ENCODE measurements at places on chromosomes 1 and 21.

- DNase-seq = no peak
These were observed 11.4 kb downstream of the LGALS8 start for GRCh38 chr1:236535190-236535589.

GRCh38 chr1:219031809-219032208, 141.9 kb upstream of the LYPLAL1 start:
- DNase-seq = no peak

DNA sequence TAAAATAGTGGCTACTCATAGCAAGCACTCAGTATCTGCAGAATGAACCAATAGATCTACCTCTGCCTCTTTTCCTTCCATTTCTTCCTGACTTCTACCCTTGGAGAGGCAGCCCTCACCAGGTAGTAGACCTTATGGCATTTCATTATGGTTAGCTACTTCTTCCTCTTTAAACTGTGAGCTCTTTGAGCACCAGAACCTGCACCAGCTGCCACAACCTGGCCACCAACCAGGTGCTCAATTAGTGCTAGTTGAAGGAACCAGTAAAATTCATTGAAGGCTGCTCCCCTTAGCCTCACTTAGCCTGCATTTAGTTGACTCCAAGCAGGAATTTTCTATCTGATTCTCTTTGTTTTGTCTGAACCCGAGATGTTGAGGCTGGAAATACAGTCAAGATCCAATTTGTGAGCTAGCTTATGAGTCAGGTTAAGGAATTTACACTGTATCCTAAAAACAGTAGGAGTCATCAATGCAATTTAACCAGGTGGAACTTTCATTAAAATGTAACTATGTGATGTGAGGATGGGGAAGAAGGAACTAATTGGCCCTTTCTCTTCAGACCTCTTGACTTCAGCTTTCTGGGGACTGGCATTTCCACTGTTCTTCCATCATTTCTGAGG, 81.5 kb upstream of the UBE2U start:
- DNase-seq = no peak

DNA sequence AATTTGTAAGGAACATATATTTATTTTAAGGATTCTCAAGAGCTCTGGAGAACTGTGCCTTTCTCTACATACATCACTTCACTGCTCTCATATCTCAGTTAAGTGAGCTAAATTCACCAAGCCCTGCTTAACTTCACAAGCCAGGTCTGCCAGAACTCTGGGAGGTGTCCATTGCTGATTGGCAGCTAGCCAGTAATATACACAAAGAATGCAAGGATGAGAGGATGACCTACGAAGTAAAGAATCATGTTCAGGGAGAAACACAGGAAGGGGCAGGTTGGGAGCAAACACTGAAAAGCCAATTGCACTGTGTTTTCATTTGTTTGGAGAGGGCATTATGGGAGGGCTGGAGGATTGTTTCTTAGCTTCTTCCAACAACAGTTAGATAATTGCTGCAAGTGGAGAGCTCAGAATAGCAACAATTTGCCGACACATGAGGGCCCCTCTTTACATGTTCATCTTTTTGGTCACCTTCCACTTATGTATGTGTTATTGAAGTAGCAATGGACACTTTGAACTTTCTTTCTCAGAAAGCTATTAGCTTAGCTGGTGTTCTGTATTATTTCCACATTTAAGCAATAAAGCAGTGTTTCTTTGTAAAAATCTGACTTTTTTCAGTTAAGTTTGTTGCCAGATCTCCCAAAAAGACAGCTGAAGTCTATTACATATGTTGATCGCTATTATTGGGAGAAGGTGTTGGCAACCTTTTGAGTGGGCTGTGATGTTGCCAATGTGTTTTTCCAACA, 254.8 kb downstream of the LTN1 start:
- DNase-seq = no peak

DNA sequence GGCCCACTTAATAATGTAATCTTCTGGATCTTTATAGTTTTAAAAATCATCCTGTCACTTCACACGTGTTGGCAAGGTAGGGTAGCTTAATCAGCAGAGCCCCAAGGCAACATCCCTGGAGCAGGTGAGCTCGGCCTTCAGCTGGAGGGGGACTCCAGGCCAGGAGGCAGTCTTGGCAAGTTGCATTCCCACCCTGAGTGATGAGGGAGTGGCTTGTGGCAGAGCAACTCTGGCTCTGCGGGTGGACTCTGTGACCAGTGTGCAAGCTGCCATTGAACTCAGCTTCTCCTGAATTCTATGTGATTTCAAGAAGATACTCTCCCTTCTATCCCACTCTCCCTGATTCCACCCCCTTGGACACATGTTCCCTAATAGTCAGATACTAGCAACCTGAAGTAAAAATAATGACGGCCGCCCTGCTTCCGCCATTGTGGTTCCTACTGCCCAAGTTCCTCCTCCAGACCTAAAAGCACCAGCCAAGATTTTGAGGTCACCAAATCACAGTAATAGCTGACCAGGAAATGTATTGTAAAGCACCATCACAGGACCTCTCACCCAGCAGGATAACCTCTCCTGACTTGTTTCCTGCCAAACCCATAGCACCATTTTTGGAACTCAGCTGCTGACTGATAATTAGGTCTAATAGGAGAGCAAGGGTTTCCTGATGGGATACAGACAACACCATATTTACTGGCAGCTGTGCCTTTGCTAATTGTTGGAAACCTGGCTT, 11.5 kb upstream of the LYST start:
- DNase-seq = no peak

GRCh38 chr1:147245586-147246021, 3.1 kb downstream of the CHD1L start:
- no peak for DNase-seq

GRCh38 chr1:101069158-101069557, 43.6 kb upstream of the DPH5 start:
- no peak for DNase-seq

DNA sequence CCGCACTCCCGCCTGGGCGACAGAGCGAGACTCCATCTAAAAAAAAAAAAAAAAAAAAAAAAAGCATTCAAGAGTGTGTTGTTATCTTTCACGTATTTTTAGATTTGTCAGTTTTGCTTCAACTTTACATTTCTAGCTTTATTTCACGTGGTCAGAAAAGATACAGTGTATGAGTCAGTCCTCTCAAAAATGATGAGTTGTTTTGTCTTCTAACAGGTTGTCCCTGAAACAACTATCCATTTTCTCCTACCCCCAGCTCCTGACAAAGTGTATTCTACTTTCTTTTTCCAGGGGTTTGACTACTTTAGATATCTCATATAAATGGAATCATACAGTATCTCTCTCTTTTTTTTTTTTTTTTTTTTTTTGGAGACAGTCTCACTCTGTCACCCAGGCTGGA, 5.5 kb upstream of the ZNF695 start:
- no peak for DNase-seq

GRCh38 chr1:201636097-201636496, 97.2 kb downstream of the NAV1 start:
- no peak for DNase-seq

DNA sequence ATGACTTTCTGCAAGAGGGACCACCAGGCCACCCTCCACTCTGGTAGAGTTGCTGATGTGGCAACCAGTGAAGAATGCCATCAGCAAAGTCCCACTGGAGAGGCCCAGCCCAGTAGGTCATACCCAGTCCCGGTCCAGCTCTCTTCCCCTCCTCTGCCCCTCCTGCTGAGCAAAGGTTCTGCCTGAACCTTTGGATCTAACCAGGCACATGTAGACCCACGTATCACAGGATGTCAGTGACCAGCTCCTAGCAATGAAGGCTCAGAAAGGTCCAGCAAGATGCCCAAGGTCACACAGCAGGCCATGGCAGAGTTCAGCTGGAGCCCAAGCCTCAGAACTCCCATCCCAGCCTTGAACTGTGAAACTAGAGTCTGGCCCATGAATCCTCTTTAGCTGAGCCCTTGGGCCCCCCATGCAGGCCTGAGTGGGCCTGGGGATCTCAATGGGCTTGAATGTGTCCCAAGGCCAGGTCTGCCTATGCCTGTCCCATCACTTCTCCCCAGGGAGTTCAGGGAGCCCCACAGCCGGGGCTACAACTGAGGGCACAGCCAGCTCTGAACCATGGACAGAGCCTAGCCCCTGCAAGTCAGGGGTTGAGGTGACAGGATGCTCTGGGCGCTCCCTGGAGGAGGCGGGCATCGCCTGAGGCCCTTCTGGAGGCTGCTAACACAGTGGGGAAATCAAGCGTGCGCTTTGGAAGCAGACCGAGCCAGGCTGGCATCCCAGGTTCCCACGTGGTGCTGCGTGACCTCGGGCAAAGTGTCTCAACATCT, 21.4 kb upstream of the PADI1 start:
- no peak for DNase-seq

GRCh38 chr1:160836561-160836960, 26.1 kb downstream of the CD244 start:
- DNase-seq = no peak

GRCh38 chr1:119081267-119081666, 59.2 kb downstream of the WARS2 start:
- no peak for DNase-seq

DNA sequence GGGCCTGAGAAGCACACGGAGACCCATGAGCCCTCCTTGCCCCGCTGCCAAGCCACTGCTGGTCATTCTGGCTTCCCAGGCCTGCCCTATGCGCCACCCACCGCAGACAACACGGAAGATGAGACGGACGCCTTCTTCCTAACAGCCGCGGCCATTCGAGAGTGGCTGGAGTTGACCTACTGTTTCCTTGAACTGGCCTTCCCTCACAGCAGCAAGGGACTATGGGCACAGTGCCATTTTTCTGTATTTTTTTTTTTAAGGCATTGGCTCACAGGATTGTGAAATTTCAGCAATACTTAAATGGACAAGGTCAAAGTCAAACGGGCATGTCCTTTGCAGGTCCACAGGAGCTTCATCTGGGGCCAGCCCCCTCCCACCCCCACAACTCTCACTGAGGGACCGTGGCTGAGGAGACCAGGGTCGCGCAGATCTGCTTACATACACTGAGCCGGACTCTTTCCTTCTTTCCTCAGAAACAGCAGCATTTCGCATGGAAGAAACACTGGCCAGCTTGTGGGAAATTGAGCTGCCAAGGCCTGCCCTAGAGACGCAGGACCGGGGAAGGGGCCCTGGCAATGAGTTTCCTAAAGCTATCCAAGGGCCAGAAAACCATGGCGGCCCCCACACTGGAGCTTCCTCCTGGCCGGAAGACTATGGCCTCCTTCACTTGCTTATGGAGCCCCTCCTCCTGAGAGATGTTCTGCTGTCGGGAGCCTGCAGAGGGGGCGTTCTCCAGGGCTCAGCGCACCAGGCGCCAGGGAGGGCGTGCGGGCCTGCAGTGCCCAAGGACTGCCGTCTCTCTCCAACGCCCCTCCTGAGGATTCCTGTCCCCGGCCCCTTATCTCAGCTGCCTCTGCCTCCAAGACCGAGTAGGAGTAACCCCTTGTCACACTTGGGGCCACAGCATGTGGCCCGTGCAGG, 98.9 kb downstream of the PGBD5 start:
- DNase-seq = peak; percentile 32

DNA sequence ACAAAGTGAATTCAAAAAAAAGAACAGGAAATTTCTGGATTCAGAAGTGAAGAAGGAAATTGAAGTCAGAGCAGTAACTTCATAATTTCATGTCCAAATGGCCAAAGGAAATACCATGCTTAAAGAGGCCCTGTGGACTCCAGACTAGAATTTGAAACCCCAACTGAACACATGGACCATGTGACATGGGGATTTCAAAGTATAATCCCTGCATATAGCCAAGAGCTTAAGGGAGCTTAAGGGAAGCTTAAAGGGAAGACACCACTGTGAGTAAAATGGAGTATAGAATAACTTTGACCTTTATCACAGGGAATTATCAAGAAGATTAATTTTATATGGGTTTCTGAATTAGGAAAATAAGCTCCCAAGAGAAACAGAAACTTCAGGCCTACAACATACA, 241.8 kb upstream of the POGK start:
- no peak for DNase-seq

DNA sequence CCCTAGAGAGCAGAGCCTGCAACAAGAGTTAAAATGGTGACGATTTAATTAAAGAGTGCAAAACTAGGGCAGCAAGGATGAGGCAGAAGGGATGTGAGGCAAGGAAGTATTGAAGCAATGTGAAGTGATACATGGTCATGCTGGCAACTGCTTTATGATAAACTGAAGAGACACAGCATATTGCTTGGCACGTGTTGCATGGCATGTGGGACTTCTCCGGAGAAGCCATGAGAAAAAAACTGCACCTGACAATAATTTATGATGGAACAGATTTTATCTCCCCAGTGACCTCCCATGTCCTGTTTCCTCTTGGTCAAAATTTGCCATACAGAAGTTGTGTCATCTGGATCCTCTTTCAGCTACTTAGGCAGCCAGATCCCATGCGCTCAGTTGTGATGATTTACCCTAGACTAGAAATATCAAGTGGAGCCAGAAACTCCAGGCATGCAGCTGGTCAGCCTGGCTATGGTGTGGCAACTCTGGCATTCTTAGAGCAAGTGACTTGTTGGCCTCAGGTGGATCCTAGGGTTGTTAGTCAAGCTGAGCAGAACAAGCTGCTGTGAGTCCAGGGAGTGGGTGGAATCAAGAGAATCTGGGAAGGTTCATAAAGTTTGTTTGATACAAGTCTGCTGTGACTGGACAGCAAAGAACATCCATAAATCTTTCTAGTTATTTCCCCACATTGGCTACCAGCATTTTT, 611.4 kb upstream of the USP24 start:
- no peak for DNase-seq

- no peak for DNase-seq
These were observed 14.7 kb downstream of the CACHD1 start for GRCh38 chr1:64484651-64485050.

DNA sequence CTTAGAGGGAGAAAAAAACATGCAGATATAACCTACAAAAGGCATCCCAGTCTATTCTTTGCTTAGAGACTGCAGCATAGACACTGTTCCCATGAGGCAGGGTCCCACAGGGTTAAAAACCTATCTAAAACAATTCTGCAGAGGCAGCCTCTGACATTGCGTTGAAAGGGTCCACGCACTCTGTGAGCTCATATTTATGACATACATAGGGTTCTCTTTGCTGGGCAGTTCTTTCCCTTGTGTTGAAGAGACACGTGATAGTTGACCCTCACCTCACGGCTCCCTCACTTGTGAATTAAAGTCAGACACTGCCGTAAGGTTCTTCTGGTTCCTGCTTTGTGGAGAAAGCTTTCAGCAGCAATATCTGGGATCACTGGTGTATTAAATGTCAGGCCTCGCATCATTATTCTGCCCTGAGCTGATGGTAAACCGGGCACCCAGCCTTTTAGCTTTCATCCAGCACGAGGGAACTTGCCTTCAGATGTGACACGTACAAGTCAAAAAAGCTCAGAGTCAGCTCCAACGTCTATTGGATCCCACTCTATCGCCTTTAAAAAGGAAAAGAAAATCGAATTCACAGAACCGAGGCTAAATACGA, 52.8 kb upstream of the HNRNPU start:
- no peak for DNase-seq
